ENCODE measurements at places on chromosomes 5 and 9.

DNA sequence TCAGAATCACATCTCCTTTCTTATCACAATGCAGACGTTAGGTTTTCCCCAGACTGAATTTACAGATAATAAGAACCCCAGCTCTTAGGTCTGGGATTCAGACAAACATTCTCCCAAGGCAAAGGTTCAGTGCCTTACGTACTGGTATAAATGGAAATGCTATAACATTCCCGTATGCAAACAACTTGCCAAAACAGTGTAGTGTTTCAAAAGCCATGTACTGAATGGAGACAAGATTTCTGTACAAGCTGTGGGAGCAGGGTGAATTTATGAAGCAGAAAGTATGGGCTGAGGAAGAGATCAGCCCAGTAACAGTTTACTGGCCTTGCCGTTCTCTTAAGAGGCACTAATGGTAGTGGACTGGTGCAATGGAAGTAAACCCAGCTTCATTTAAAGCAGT lies 225.5 kb upstream of the ZNF462 start:
- no peak for DNase-seq

GRCh38 chr5:147857302-147858129 lies 21.0 kb upstream of the SCGB3A2 start:
- DNase-seq = peak; percentile 21

DNA sequence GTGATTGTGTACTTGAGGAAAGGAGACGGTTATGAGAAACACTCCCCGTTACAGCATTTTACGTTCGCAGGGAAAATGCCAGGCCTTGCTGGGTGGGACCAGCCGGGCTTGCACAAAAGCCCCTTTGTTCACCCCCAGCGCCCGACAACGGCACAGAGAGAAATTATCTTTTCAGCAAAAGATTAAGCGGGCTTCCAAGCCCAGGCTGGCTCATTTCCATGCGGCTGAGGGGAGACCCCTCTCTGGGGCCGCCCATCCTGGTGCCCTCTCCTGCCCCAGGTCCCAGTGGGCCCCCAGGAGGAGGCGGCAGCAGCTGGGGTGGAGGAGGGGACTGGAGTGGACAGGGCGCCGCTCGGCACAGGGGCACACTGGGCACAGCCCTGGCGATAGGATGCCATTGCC lies 50.8 kb upstream of the NOTCH1 start:
- DNase-seq = no peak

GRCh38 chr5:15682122-15682521 lies 182.1 kb downstream of the FBXL7 start:
- DNase-seq = no peak

GRCh38 chr9:36842560-36843530 lies 191.2 kb downstream of the PAX5 start:
- DNase-seq = no peak

- DNase-seq = no peak
Measured at GRCh38 chr9:86557063-86557766, 203.0 kb upstream of the TUT7 start.

DNA sequence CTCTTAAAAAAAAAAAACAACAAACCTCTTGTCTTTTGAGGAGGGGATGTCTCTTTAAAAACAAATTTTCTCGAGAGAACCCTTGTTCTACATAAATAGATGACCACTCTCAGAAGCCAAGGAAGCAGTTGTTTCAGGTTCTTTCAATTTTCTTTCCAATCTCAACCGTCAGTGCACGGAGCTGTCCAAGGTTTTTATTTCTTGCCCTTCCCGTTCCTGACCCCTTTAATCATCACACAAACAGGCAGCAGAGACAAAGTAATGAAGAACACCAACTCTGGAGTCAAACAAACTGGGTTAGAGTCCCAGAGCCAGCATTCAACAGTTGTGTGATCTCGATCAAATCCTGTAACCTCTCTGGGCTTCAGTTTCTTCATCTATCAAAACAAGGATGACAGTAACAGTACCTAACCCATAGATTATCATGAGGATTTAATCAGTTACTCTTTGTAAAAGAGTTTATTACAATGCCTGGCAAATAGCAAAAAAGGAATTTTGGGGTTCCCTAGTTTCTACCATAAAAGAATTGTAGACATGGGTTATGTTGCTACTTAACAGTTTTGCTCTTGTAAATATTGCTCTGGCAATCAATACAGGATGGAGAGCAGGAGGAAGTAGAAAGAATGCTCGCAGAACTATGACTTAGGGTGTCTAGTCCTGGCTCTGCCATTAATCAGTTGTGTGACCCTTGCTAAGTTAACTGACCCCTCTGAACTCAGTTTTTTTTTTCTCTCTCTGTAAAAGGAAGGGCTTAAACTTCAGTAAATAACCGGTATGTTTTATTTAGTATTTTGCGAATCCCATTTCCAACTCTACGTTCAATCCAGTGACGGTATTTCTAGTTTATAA lies 1.0 kb upstream of the NIM1K start:
- no peak for DNase-seq

DNA sequence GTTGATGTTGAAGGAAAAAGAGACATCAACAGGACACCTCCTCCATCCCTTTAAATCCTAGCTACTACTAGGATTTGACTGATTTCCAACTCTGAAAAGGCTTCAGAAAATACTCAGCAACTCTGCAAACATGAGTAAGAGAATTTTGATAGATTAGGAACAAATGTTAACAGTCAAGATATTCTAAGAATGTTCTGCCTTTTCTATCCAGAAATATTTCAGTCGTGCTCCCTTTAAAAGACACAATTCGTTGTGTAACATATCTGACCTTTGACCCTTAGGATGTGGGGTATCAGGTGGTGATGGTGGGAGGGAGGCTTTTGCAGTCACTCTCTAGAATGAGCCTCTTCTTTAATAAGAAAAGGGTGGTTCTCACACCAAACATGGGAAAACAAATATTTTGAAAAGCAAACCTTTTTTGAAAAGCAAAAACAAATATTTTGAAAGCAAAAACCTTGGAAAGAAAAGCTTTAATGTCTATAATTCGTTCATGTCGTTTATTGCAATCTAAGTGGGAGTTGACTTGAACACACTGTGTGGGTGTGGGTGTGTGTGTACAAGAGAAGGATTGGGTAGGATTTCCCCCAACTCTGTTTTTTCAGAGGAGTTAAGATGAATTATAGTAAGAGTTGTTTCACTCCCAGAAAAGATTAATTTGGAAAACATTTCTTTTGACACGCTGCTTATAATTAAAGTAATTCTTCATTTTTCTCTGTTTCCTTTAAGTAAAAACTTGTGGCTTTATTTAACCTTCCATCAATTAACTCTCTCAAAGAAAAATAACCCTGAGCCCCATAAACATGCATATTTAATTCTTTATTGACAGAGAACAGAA lies 152.8 kb downstream of the TMEM167A start:
- no peak for DNase-seq

DNA sequence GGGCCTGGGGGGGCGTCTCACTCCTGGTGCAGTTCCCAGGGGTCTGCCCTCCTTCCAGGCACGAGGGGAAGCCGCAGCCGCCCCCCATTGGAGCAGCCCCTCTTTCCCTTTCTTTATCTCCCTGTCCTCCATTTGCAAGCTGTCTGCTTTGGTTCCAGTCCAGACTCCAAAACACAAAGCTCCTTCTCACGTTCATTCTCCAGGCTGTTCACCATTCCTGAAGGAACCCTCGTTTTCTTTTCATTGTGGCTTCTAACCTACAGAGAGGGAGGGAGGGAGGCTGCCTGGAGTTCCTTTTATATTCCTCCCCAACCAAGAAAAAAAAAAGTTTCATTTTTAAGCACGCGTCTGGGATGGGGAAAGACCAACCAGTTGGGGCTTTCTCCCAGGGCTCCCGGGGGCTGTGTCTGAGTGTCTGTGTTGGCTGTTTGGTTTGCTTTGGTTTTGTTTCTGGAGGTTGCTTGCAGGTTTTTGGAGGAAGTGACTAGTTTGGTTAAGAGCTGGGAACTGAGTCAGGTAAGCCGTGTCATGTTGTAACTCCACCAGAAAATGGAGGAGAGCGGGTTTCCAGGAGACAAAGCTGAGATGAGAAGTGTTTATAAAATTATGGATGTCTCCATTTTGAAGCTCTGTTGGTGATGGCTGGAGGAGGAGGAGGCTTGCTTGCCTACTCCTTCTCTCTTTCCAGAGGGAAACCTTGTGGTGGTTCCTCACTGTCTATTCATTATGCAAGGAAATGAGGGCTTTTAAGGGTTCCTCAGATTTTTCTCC lies 1.6 kb downstream of the ZNF462 start:
- DNase-seq = no peak

DNA sequence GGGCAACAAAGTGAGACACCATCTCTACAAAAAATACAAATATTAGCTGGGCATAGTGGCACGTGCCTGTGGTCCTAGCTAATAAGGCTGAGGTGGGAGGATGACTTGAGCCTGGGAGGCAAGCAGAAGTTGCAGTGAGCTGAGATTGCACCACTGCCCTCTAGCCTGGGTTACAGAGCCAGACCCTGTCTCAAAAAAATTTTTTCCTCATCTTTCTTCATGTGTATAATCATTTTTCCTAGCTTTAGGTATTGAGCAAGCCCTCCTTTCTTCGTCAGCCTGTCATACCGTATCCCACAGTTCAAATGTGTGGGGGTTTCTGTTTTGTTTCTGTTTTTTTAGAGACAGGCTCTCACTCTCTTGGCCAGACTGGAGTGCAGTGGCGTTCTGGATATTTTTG lies 41.3 kb downstream of the EHMT1 start:
- no peak for DNase-seq

DNA sequence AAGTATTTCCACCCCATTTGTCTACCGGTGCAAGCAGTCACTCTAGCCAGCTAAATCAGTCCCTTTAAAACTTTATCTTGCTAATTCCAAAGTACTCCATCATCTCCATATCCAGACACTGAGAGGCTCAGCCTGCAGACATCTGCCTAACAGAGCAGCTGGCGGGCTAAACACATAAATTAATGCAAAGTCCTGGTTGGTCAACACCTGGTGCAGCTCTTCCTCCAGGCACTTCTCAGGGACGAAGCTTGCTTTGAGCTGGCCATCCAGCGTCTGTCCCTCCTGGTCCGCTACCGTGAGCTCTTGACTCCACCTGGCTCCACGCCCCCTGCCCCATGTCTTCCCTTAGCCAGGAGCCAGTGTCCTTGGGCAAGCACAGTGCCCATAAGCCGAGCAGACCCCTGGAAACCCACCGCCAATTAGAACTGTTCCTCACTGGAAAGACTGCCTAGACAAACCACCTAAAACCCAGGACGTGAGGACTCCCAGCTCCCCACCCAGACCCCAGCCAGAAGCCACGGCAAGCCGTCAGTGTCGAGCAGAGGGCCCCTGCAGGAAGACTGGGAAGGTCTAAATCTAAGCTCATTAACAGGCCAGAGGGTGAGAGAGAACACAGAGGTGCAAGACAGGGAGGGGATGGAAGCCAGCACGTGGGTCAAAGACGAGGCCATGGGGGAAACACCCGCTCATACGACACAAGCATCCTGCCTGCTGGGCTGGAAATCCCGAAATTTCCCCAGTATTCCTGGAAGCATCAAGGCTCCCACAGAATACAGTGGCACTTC lies 120.0 kb downstream of the COL23A1 start:
- no peak for DNase-seq

GRCh38 chr5:1786621-1787471 lies 12.8 kb downstream of the MRPL36 start:
- no peak for DNase-seq

DNA sequence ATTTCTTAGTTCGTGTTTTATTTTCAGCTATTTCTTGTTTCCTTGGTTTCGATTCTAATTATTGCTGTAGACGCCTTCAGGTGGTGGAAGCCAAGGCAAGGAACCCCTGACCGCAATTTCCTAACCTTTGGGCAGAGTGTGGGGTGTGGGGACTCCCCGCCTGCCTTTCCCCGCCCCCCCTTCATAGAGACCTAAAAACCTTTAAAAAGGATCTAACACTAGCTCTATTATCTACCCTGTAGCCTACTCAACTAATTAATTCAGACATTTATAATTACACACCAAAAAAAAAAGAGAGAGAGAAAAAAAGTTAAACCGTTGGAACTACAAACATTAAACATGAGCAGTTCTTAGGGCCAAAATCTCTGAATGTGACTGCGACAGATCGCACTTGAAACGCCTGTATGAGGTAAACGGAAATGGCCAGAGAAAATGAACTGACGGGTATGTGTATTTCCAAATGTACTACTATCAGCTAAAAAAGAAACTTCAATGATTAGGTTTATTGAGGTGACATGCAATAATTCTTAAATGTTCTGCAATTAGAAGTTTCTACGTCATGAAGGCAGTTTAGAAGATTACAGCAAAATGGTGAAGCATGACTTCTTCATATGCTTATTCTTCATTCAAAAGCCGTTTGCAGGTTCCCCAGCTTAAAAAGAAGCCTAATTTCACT lies 19.0 kb upstream of the FER start:
- peak; percentile 19 for DNase-seq

DNA sequence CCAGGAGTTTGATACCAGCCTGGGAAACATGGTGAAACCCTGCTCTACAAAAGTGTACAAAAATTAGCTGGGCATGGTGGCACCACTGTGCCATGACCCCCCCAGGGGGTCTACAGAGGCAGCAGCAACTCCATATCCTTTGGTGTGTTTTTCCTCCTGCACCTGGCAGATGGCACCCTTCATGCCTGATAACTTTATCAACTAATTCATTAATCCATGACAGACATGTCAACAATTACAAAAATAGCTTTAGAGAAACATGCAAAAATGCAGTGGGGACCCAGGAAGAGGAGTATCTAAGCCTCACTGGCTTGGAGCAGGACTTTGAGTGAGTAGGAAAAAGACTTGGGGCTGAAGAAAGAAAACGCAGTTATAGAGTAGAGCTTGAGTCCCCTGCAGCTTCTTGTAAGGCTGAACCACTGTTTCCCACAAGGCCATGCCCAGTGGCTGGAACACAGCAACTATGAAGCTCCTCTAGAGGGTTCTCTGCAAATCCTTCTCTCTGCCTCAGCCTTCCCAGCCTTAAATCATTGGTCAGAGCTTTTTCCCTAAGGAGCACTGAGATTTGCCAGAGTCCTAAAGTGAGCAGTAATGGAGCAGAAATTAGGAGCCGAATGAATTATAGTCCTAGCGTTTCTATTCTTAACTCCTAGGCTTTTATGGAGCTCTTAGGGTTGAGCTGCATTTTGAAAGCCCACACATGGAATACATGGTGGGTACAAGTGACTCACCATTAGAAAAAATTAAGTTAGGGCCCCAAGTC lies 25.5 kb upstream of the B4GALT1 start:
- no peak for DNase-seq

- peak; percentile 33 for DNase-seq
Measured at GRCh38 chr5:76404223-76405211, 1.4 kb downstream of the IQGAP2 start.

- DNase-seq = no peak
Measured at GRCh38 chr5:78640662-78641474, 7.7 kb downstream of the LHFPL2 start.

DNA sequence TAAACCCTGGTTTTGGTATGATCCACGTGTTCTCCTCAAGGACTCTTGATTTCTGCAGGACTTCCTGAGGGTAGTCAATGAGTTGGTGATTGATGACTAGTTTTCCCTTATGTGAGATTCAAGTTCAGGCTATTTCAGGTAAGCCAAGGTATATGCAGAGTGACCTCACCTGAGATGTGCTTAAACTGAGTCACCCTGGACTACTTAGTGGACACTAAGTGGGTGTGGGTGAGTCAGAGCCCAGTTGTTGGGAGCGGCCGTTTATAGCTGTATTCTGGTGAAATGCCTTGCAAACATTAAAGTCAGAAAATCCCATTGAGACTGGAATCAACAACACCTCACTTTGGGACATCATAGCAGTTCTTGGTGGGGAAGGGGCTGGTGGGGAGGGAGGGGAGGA lies 62.9 kb downstream of the SLC28A3 start:
- DNase-seq = no peak

Data from stimulated activated CD8-positive, alpha-beta memory T cell treated with anti-CD3 and anti-CD28 coated beads, Interleukin-2, amount 100 ng/mL, for 1 hour (primary cell).